ENCODE measurements at places on chromosomes 11 and 22.

DNA sequence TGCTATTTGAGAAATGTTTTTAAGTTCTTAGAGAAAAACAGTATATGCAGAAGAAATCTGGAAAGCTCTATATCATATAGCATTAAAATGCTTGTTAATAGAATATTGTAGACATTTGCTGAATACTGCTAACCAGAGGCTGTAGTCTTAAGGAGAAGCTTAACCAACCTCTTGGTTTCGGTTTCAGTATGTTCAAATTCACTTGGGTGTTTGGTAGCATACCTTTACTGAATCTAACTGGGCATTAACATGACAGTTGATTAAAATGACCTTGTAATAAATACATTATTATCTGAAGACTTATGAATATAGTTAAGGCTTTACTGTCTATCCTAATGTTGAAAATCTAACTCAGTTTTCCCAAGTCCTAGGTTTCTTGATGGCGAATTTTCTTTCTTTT lies 5.4 kb downstream of the PCF11 start:
- DNase-seq: no peak

DNA sequence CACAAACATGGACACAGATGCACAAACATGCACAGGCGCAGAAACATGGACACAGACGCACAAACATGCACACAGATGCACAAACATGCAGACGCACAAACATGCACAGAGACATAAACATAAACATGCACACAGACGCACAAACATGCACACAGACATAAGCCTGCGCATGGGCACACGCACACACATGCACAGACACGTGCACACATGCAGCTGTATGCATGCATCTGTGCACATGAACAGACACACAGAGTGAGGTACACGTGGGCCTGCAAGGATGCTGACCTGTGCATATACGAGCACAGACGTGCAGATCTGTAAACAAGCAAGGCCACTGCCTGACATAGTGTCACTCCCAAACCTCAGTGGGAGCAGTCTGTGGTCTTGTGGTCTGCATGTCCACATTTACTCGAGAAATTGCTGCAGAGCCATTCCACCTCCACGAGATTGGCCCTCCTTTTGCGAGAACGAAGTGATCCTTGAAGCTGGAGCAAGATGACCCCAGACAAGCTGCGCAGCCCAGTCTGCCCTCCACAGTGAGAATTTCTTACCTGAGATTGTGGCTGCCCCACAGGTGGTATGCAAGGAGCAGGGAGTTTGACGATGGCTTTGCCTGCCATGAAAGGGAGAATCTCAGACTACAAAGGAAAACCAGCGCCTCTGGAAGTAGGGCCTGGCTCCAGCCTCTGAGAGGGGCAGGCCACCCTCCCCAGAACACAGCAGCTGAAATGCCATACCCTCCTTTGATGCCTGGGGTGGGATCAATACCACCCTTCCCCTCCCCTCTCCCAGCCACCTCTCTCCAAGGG lies 299.9 kb downstream of the BRD1 start:
- no peak for DNase-seq

- DNase-seq: no peak
These were observed 185.1 kb upstream of the MTNR1B start for GRCh38 chr11:92784331-92784730.

DNA sequence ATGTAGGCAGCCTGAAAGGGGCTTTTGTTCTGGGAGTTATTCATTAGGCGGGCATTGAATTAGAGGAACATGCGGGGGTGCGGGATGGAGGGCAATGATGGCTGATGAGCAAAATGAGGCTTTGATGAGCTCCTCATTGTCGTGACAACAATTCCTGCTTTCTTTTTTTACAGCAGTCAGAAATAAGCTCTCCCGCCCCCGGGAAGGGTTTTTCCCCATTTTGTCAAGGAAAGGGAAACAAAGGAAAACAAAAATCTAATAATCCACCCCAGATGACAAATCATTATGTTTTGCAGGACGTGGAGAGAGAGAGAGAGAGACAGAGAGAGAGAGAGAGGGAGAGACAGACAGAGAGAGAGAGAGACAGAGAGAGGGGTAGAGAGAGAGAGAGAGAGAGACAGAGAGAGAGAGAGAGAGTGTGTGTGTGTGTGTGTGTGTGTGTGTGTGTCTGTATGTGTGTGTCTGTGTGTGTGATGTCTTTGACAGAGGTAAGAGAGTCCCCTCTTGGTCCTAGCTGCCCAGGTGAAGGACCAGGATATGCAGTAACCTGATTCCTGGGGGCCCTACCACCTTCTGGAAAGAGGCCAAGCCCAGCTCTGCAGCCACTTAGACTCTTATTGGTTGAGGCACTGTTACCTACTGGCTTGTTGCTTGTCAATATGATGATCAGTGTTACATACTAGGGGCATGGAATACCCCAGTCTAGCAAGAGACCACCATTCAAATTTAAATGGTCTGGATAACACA lies 46.7 kb upstream of the PARVA start:
- DNase-seq: no peak

- no peak for DNase-seq
These were observed 3.3 kb upstream of the JAML start for GRCh38 chr11:118227865-118228785.

DNA sequence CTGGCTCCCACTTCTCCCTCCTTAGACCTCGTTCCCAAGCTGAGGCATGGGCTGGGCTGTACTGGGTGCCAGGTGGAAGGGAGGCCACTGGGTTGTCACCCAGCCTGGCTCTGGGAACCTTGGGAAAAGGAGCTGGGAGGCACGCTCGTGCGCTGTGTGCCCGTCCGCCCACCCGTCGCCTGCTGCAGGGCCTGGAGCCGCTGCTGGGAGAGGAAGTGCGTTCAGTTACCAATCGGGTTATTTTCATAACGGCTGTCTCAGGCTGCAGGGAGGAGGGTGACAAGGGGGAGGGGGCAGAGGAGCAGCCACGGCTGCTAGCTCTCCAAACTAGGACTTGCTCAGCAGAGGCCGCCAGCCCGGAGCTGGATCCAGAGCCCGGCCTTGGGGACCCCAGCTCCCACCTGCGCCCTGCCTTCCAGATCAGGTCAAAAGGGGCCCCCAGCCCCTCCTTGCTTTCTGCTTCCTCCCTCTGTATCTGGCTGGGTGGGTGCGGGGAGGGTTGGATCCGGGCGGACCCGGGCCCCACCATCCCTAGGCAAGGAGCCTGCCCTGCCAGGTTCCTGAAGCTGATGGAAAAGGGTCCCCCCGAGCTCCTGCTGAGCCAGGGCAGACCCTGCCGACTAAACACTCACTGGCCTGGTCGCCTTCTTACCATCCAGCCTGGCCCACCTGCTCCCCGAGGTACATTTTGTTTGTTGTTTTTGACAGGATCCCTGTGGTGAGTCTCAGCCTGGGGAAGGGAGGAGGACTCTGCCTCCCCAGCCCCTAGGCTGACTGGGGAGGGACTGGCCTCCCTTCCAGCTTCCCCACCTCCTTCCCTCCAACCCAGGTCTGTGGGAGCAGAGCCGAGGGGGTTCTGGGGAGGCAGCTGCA lies 14.3 kb downstream of the DGKZ start:
- DNase-seq: no peak

DNA sequence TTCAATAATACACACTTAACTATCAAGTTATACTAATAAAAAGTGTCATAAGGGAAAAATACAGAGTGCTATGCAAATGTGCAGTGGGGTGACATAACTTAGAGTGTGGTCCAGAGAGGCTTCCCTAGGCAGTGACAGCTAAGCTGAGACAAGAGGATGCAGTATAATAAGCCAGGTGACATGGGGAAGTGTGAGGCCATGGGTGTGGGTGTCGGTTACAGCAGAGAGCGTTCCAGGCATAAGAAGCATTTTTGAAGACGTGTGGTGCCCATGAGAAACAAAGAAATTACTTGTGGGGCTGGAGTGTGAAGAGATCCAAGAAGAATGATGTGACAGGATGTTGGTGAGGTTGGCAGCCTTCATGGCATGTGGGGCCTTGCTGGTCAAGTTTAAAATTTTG lies 78.1 kb upstream of the PICALM start:
- DNase-seq: no peak

DNA sequence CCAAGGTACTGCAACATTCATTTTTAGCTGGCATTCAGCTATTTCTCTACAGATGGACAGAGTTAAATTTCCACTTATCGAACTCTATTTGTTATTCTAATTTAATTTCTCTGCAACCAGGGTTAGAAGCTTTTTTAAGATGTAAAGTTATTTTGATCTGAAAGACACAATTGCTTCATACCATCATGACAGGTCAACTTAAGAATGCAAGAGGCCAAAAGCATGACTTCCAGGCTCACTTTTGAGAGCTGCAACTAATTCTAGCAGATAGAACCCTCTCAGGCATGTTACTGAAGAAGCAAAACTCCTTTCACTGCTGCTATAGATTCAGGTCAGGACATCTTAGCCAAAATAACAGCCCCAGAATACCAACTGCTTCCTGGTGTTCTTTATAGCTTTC lies 86.5 kb upstream of the GALNT18 start:
- no peak for DNase-seq

DNA sequence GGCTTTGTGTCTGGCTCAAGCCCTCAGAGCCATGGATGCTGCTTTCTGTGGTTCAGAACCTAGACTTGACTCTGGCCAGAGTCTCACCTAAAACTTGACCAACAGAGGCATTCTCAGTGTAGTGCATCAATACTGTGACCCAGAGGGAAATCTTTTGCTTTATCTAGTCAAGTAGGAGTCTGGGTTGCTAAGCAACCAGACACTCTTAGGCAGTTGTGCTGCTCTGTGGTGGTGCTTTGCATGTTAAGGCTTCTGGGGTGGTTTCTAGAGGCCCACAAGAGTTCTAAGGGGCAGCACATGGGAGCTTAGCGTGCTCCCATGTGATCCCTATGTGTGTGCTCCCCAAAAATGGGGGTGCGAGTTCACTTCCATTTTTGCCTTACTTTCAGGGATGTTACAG lies 224.6 kb upstream of the PLET1 start:
- no peak for DNase-seq

DNA sequence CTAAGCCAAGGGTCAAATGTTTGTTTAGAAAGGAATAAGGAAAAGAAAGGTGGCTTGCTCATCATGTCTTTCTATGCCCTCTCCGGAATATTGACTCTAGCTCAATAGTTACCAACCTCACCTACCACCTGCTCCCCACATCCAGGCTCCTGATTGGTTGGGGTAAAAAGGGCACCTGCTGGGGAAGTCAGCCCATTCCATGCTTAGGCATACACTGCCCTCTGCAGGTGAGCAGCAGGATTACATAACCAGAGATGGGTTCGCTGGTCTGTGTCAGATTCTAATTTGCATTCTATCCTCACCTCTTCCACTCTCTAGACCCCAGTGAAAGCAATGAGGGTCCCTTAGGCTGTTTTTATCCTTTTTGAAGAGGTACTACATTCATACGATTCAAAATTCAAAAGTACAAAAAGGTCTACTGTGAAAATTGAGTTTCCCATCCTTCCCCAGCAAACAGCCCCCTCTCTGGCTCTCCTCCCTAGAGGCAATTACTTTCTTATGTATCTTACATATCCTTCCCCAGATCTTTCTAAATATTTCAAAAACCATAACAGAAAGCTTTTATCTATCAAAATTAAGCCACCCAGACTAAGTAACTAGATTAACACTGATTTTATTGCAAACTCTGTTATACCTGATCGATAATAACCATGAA lies 98.0 kb upstream of the ASPHD2 start:
- no peak for DNase-seq

- DNase-seq: no peak
These were observed 60.6 kb upstream of the CD44 start for GRCh38 chr11:35078470-35078735.

DNA sequence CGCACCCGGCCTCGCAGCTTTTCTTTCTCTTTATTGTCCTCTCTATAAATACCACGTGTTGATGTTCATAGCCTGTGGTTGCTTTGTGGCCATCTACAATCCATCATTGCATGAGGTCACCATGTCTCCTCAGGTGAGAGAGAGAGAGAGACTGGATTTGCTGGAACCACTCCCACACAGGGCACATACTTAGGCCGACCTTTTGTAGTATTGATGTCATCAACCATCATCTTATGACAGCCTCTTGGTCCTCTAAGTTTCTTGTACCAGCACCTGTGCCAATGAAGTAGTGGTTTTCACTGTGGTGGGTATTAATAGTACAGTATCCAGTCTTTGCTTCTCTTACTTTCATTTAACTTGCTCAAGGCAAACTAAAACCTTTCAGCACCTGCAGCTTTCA lies 22.8 kb upstream of the P2RY6 start:
- peak; percentile 8 for DNase-seq

DNA sequence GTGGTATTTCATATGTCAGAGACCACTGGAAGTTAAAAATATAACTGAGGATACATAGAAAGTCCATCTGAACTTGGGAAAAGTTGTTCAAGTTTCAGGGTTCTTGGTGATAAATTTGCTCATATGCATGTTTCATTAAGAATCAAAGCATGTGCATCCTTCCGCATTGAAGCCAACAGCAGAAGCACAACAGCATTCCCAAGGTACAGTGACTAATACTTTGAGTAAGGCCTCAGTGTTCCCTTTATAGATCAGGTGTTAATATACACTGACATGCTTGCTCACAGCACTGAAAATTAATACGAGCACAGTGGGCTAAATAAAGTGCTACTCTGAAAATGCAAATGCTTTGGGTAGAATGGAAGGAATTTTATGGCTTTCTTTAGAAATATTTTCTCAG lies 691.1 kb downstream of the METTL15 start:
- no peak for DNase-seq

GRCh38 chr11:134686460-134687061 lies 274.5 kb upstream of the B3GAT1 start:
- DNase-seq: no peak

DNA sequence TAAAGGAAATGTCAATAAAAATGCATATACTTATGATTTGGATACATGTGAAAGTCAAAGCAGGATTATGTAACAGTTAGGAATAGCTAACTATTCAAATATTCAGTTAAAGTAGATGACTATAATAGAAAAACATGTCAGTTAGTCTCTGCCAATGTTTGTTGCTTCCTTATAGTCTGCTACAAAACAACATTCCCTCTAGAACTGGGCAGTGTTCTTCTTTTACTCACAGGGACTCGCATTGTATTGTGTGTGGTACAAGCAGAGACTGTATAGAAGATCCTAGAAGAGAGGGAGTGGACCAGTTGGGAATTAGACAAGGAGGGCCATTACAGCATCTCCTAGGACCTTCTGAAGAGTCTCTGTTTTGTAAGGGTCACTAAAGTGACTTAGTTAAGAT lies 10.6 kb downstream of the ACAT1 start:
- DNase-seq: no peak

DNA sequence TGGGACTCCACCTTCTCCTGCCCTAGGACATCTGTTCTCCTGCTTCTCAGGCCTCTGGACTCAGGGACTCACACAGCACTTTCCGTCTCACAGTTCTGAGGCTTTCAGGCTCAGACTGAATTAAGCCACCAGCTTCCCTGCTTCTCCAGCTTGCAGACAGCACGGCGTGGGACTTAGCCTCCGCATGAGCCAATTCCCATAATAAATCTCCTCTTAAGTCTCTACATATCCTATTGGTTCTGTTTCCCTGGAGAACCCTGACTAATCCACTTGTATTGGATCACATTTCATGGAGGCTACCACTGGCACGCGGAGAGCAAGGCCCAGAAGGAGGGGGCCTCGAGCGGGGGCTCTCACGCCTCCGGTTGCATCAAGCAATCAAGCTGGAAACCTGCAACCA lies 1313.6 kb downstream of the TBC1D22A start:
- DNase-seq: no peak

GRCh38 chr22:35852076-35852475 lies 134.4 kb downstream of the APOL5 start:
- no peak for DNase-seq

- no peak for DNase-seq
These were observed 117.3 kb downstream of the PARVA start for GRCh38 chr11:12494699-12495098.

GRCh38 chr11:64458997-64459396 lies 100.0 kb downstream of the RPS6KA4 start:
- DNase-seq: no peak

Measured in RWPE2 (cell line).